GM12891 (cell line): ENCODE measurements at places on chromosomes 4 and X.

GRCh38 chrX:17654116-17654515 is 83.2 kb upstream of the SCML1 start:
- no peak for DNase-seq

DNA sequence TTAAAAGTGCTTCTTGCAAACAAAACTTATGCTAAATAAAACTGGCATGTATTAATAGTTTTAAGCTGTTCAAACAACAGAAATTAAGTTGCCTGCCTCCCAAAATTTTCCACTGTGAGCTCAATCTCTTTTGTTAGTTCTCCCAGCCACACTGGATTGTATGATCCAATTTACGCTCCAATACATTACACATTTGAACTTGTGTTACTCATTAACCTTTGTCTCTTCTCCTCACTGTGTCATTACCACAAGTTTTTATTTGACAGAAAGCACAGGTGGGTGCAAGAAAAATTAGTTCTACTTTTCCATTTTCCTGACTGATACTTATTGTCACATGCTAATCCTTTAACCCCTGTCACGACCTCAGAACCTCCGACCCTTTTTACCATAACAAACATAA is 55.5 kb downstream of the SHISA3 start:
- DNase-seq: no peak

GRCh38 chr4:89799071-89799470 is 37.9 kb downstream of the SNCA start:
- DNase-seq: no peak

DNA sequence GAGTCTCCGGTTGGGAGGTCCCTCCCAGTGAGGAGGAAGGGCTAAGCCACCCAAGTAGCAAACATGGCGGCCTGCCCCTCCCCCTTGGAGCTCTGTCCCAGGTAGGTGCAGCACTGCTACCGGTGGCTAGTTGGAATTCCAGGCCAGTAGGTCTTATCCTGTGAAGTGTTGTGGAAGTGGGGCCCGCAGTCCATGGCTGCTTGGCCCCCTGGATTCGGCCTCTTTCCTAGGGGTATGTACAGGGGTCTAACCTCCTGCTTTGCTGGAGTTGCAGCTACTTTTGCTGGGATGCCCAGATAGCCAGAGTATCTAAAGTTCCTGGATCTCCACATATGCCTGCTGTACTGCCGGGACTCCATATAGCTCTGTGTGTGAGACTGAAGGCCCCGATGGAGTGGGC is 9.9 kb upstream of the TMSB15C start:
- no peak for DNase-seq

DNA sequence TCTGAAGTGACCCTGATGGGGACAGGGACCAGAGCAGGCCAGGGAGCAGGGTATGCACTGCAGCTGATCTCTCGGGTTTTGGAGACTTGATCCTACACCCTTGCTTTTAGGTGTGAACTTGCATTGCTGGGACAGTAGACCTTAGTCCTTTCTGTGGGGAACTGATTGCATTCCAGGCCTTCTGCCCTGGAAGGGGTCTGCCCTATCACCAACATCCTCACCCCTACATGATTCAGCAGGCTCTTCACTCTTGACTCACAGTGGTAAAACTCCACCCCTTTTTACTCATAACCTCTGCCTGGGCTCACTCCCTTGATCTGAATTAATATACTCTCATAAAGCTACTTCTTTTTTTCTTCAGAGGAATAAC is 6.6 kb upstream of the DDX60L start:
- no peak for DNase-seq

DNA sequence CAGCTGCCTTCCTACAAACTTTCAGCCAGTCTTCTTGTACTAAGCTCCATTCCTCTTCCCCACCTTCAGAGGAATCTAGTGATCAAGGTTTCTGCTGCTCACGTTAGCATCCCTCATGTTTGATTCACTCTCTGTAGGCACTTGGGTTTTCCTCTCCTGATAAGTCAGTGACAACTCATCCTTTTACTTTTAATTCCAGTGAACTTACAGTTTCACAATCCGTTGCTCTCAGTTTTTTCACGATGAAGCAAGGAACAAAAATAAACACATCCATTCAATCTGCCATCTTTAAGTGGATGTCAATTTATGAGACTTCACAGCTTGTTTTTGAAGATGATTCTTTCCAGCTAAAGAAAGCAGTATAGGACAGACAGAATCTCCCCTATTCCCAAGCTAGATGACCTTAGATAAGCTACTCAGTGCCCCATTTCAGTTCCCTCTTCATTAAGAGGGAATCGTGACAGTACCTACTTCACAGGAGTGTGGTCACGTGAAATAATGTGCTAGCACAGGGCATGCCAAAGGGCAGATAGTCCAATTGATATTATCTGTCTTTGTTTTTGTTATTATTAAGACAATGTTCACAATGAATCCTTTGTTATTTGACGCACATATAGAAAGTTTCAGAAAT is 234.3 kb downstream of the PALLD start:
- DNase-seq: no peak

- DNase-seq: no peak
These were observed 54.2 kb downstream of the PLAC1 start for GRCh38 chrX:134603806-134604700.

- no peak for DNase-seq
These were observed 131.8 kb downstream of the BMPR1B start for GRCh38 chr4:94889523-94889922.

- DNase-seq: no peak
These were observed 194.0 kb upstream of the MAB21L2 start for GRCh38 chr4:150387981-150388380.

DNA sequence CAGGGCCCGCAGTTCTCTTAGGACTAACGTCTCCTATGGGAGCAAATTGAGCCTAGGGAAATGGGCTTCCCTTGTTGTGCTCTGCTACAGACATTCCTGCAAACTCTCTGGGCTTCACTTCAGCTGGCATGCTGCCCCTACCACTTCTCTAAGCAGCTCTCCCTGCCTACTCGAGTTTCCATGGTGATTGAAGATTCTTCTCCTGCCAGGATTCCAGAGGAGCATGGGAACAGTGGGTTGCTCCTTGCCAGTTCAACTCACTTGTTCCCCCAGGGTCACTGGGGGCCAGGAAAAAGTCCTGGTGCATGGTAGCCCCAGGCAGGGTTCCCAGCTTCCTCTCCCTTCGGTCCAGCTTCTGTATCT is 21.1 kb upstream of the WDR17 start:
- no peak for DNase-seq

- no peak for DNase-seq
These were observed 111.1 kb downstream of the SLC4A4 start for GRCh38 chr4:71449878-71450277.

DNA sequence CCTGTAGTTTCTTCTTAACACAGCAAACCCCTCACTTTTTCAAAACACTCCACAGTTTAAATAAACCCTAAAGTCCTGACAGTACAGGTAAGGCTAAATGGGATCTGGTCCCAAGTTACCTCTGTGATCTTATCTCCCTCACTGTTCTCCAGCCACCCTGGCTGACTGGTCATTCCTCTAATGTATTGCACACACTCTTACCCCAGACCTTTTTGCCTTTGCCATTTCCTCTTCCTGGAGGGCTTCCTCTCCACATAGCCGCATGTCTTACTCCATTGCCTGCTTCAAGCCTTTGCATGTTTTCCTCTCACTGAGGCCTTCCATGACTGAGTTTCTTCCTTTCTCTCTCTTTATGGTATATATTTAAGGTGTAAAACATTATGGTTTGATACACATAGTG is 19.5 kb upstream of the ANXA3 start:
- DNase-seq: no peak

- no peak for DNase-seq
These were observed 45.0 kb downstream of the PIR start for GRCh38 chrX:15448010-15448639.

GRCh38 chrX:132119821-132120515 is 7.9 kb downstream of the FRMD7 start:
- DNase-seq: no peak

DNA sequence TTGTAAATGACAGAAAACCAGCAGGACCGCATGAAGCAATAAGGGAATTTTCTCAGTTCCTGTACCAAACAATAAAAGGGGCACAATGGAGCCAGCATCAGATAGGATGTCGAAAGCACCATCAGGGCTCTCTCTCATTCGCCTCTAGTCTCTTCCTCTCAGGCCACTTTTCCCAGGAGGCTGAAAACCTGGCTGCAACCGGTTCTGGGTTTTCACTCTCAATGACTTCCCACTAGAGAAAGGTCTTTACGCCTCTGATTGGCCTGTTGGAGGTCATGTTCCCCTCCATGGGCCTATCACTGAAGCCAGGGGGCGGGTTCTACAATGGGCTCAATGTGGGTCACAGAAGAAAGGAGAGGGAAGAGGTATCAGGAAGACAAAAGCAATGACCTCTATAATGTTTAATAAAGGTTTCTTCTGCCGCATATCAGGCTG is 29.3 kb downstream of the ZNF827 start:
- DNase-seq: no peak

GRCh38 chr4:78018271-78019049 is 38.7 kb upstream of the FRAS1 start:
- DNase-seq: no peak

DNA sequence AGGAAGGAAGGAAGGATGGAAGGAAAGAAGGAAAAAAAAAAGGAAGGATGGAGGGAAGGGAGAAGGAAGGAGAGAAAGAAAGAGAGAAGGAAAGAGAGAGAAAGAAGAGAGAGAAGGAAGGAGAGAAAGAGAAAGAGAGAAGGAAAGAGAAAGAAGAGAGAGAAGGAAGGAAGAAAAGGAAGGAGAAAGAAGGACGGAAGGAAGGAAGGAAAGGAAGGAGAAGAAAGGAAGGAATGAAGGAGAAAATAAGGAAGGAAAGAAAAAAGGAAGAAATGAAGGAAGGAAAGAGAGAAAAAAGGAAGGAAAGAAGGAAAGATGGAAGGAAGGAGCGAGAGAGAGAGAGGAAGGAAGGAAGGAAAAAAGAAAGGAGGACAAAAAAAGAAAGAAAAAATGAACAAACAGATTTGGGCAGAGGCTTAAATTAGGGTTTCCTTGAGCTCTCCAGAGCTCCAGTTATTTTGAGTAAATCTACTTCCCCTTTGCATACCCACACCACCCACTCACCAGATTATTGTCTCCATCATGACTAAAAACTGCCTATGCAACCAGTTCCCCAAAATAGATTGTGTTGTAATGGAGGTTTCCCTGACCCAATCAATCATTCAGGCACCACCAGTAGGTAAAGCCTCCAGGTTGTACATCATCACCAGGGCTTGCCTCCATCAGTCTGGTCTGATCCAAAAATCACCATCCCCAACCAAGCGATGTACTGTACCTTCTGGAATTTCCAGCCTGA is 1722.9 kb upstream of the PCDH10 start:
- no peak for DNase-seq

DNA sequence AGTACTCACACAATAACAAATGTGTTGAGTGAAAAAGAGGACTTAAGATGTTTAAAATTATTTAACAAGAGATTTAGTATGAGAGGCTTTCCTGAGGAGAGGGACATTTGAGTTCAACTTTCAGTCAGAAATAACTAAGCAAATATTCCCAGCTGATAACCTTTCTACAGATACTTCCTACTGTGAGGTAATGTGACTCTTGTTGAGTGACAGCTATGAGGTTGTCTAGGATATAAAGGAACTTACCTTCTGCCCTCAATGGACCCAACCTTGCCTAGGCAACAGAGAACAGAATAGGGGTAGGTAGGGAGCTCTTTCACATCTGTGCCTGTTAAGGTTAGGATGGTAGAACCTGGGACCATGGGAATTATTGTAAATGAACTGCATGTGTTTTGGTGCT is 54.7 kb downstream of the GLUD2 start:
- DNase-seq: no peak

DNA sequence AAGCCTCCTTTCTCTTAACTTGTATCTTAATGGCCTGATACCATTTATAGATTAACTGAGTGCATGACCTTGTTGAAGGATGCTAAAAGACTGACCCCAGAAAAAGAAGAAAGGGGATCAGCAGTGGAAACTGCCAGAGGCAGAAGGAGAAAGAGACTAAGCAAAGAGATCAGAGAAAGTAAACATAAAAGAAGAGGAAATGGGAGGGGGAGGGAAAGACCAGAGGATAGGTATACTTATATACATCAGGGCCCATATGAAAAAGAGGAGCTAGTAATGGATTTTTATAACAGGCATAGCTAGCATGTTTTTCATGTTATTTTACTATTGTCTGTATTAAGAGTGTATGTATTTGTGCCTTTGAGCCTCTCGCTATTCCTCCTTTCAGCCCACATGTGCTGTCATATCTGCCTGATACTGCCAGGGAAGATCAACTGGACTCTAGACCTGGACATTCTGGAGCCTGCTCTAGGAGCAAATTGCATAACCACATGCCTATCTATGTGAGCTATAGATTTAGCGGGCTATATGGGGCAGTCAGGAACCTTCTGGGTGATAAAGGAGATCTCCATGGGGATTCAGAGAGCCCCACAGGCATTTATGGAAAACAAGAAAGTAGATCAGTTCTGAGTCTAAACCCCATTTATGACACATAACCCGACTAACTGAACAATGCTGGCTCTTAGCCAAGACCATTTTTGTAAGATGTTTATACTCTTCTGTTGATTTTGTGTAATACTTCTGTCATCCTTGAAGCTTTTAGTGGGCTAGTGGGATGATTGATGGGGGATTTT is 13.4 kb upstream of the SNX12 start:
- no peak for DNase-seq

DNA sequence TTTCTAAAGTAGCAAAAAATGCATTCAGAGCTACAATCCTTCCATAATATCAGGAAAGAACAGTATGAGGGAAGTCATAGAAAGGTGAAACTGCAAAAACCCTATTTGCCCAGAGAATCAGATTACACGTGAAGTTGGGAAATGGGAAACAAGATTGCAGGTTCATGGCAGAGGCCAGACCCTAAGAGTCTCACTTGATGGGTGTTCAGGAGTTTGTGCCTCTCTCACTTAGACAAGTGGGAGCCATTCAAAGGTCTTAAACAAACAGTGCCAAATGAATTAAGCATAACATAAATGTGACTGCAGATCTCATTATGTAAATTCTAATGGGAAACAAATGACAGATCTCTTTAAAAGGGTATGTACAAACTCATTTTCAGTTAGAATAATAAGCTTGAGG is 91.6 kb downstream of the ARAP2 start:
- DNase-seq: no peak

DNA sequence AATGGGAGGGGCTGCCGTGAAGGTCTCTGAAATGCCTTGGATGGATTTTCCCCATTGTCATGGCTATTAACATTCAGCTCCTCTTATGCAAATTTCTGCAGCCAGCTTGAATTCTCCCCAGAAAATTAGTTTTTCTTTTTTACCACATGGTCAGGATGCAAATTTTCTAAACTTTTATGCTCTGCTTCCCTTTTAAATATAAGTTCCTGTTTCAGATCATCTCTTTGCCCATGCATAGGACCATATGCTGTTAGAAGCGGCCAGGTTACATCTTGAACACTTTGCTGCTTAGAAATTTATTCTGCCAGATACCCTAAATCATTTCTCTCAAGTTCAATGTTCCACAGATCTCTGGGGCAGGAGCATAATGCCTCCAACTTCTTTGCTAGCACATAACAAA is 13.8 kb upstream of the CLDN34 start:
- DNase-seq: no peak

DNA sequence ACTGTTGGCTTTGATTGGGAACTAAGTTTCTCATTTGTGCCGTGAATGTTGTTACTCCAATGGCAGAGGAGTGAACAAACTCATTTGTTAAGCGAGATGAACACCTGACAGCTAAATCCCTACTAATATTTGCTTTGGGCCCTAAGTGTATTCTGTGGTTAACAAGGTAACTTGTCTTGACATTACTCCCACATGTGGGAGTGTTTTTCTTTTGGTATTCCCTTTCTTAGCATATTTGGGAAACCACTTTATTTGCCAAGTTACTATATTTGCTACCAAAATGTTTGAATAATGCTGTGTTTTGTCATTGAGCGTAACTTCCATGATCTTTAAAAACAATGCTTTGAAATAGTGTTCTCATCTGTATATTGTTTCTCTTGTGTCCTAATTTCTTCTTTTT is 82.5 kb downstream of the ARHGAP10 start:
- no peak for DNase-seq
